Hippocampal formation (tissue), 2 donors: ENCODE measurements at places on chromosomes 6 and 20.

- no peak for DNase-seq
These were observed 106.1 kb upstream of the AKIRIN2 start for GRCh38 chr6:87808005-87808757.

- DNase-seq: no peak
These were observed 277.0 kb downstream of the CDKAL1 start for GRCh38 chr6:20811109-20811761.

GRCh38 chr6:106885679-106886078, 88.8 kb downstream of the CD24 start:
- DNase-seq: no peak

DNA sequence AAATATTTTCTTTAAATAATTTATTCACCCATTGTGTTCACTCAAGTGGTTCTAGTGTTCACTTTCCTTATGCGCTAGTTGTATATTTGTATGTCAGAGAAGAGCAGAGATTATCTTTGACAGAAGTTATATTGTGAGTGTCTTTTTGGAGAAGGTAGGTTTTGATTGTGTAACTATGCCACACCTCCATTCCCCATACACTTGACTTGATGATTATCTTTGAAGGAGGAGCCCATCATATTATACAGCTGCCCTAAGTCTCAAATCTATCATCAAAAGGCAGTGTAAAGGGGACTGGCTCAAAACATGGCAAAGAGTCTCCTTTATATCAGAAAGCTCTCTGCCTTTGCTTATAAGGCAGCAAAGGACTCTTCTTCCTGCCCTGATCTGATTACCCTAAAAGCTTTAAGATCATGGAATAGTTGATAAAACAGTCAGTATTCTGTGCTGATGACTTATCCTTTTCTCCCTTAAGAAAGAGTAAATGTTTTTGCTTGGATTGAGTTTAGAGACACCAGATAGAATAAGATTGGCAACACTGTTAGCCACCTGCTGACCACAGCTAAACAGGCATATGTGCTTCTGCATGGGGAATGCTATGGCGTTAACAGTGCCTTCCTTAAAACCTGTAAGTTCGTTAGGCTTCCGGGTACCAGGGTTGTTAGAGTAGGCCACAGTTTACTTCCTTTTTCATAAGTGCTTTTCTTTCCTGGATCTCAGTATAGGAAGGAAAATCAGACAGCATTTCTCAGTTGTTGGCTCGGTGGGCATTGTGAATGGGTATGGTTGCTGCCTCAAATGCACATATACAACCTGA, 22.6 kb downstream of the TOP1 start:
- DNase-seq: no peak

- no peak for DNase-seq
These were observed 1.7 kb downstream of the STX16 start for GRCh38 chr20:58652606-58653294.

DNA sequence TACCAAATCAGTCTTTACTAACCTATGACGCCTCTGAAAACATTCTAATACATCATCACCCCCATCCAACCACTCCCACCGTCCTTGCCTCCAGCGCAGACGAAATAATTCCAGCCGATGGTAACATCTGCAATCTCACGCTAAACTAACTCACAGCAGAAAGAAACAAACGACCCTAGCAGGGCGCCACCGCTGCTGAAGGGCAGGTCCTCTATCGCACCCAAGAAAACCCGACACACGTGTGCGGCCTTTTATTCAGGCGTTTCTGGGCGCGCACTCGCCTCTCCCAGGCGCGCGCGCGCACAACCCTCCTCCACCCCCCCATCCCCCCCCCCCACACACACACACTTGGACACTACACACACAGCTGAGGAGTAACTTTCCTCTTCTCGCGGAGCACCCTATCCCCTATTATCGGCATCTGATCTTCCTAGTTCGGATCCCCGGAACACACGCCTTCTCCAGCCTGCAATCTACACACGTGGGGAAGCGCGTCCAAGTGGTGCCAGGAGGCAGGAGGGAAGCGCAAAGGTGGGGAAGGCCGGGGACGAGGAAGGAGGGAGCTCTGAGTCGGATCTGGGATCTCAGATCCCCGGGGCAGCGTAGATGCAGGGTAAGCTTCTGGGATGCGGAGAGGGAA, 1.4 kb downstream of the GFOD1 start:
- DNase-seq: peak; percentile 19

DNA sequence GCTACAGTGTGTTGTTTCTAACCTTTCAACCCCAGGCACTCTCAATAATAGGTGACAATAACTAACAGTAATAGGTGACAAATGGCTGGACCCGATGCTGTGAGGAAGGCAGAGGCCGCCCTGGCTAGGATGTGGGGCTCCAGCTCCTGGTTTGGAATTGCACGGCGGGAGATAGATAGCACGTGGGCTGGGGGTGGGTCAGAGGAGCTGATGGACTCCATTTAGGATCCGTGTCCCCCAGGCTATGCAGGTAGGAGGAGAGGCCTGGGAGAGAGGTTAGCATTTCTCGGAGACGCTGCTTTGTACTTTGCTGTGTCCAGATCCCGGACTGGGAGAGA, 61.4 kb downstream of the EZR start:
- DNase-seq: no peak

GRCh38 chr6:89032599-89032998, 48.0 kb upstream of the PNRC1 start:
- no peak for DNase-seq

GRCh38 chr6:12291839-12292604, 1.9 kb downstream of the EDN1 start:
- no peak for DNase-seq

- no peak for DNase-seq
These were observed 271.3 kb downstream of the BMP7 start for GRCh38 chr20:56995149-56995548.

DNA sequence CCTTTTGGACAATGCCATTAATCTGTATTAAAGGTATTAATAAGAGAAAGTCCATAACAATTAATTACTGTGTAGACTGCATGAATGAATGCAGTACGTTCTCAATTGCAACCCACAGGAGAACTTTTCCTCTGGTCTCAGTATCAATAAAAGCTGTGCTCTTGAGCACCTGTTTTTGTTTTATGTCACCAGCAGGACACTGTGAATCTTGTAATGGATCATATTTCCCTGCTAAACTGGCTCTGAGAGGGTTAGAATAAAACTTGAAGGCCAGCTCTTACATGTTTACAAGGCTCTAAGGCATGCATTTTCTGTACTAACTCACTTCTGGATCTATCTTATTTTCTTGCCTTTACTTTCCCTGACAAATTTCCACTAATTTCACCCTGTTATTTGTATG, 214.3 kb upstream of the PLN start:
- DNase-seq: no peak

- no peak for DNase-seq
These were observed 47.7 kb downstream of the ATXN1 start for GRCh38 chr6:16713597-16713996.

DNA sequence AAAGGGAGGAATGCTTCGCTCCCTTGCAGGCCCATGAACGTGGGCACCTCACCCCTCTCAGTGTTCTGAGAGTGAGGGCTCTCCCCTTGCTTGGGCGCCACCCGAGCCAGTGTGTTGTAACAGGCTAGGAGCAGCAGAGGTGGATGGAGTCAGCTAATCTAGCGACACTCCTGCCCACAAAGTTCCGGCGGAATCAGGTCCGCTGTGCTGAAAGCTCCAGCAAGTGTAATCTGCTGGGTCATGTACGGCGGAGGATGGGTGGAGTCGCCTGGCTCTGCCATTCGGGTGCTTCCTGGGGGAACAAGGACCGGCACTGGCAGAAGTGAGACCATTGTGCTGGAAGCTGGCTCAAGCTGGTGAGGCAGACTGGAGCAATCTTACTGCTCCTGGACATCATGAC, 1310.1 kb downstream of the EPHA7 start:
- DNase-seq: no peak

DNA sequence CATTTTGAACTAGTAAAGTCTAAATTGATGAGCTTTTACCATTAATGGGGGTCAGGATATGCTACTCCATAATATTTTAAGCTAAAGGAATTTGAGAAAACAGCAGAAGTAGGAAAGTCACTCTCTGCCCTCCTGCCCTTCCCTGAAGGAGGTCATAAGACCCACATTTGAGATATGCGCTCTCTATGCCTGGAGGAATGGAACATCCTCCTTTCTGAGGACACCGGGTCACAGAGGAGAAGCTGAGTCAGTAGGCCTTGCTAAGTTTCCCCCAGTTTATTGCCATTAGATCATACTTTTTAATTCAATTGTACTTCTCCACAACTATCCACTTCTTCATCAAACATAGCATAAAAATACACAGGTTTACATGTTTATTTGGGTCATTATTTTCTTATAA, 40.3 kb downstream of the AKAP7 start:
- DNase-seq: no peak

DNA sequence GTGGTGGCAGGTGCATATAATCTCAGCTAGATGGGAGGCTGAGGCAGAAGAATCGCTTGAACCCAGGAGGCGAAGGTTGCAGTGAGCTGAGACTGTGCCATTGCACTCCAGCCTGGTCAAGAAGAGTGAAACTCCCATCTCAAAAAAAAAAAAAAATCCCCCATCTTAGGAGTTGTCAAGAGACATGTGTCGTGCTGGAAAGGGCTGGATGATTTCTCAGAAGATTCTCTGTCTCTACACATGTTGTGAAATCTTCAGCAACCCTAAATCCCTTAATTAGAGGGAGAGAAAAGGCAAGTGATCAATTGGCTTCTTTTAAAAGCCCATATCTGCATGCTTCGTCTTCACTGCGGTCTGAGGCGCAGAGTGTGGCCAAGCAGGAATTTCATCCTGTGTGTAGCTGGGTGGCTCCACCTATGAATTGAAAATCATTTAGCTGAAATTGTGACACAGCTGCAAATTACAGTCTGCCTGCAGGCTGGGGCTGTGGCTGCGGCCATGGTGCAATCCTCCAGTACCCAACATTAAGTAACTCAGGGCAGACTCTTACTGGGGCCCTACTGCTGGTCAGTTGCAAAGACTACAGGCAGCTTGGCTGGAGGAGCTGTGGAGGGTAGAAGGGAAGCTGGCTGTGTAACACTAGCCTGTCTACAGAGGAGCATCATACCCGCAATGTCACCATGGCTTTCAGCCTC, 3.2 kb upstream of the TGM3 start:
- DNase-seq: no peak

- no peak for DNase-seq
These were observed 73.0 kb downstream of the RREB1 start for GRCh38 chr6:7180751-7181150.

DNA sequence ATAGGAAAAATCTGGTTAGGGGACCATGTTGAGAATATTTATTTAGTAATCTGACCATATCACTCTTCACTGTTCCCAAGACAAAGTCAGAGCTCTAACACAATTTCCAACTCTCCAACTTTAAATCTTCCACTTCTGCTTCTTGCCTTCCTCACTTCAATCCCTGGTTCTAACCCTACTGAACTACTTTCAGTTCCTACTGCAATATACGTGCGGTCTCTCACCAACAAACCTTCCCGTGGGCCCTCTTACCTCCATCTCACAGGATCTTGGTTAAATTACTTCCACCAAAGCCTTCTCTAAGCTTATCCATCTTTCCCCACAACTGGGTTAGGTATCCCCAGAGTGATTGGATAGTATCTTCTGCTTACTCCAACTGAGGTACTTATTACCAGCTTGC, 8.0 kb downstream of the EIF2S2 start:
- DNase-seq: no peak

- DNase-seq: no peak
These were observed 21.3 kb downstream of the KCNG1 start for GRCh38 chr20:51001430-51002265.

- DNase-seq: peak; percentile 52
These were observed 348 bp upstream of the AFDN start for GRCh38 chr6:167826230-167826895.
